Activated CD4-positive, alpha-beta T cell treated with anti-CD3 and anti-CD28 coated beads for 36 hours (primary cell): ENCODE measurements at places on chromosomes 11 and 22. TPM values are rescaled to one million over a fixed set of nuclear protein-coding genes. Genes with fewer than 3 reads are reported as not detected.

OR4A16 gene
- total RNA-seq, result not detected

ARFGAP3 gene
- total RNA-seq, result 22.5 TPM

DNA sequence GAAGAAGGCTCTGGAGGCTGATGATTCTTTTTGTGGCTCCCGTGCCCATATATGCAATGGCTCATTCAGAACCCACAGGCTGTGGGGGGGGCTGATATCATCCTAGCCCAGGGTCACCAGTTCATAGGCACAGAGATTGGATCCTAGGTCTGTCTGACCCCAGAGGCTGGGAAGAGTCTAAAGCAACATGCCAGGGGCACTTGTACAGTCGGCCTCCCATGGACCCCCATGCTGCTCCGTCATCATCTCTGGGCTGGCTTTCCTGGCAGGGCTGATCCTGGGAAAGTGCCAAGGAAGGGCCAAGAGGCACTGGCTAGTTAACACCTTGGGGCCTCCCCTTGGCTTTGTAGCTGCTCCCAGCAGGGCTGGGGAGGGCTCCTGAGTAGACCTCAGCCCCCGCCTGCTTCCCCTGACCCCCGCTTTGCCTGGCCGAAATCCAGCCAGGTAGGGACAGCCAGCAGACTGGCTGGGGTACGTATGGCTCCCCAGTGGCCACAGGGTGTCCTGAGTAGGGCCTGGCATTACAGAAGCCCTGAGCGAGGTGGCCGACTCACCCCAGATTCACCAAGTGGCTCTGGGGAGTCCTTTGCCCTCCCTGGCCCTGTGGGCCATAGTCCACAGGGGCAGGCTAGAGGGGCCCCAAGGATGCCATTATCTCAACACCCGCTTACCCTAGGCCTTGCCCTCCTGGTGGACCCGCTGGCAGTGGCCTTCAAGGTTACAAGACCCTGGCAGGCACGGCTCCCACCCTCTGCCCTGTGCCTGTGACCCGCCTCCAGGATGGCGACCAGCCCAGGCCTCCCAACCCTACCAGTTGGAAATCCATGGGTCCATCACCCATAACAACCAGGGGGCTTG is 22.5 kb downstream of the FADS3 start:
- no peak overlapping the region for H3K4me3 ChIP-seq
- H3K36me3 ChIP-seq, result no peaks in the 10 kb centered on the region
- peaks cover 2% of the 10 kb centered on the region for H3K4me1 ChIP-seq
- H3K27ac ChIP-seq, result no peak overlapping the region
- peaks cover 3% of the 10 kb centered on the region for H3K27me3 ChIP-seq
- DNase-seq, result no peak

GRCh38 chr11:19696073-19696472 is 16.6 kb upstream of the NAV2 start:
- no peak for DNase-seq
- no peaks in the 10 kb centered on the region for H3K4me1 ChIP-seq
- no peak overlapping the region for H3K27ac ChIP-seq
- H3K27me3 ChIP-seq, result peaks cover 15% of the 10 kb centered on the region
